ENCODE measurements at places on chromosomes 2 and 18. TPM values are rescaled to one million over a fixed set of nuclear protein-coding genes. Genes with fewer than 3 reads are reported as not detected.

DNA sequence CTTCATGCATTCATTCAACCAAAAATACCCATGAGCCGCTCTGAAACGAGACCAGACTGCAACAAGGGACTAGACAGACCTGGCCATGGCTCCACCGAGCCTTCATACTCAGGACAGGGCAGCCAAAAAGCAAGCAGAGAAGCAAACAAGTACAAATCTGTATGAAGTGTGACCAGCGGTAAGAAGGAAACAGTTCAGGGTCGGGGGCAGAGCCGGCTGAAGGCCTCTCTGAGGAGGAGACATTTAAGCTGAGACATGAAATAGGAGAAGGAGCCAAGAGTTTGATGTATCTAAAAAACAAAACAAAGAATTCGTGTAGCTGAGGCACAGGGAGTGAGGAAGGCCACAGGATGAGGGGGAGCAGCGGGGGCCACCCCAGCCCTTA is 21.3 kb upstream of the SLC66A3 start:
- no peaks in the 10 kb centered on the region for H3K36me3 ChIP-seq
- no peaks in the 10 kb centered on the region for H3K27me3 ChIP-seq
- H3K27ac ChIP-seq: no peak overlapping the region
- peak overlapping the region; percentile 58 for H3K4me3 ChIP-seq
- no peak for DNase-seq
- peaks cover 26% of the 10 kb centered on the region for H3K4me1 ChIP-seq

GRCh38 chr2:23380562-23381065 is 4.4 kb upstream of the KLHL29 start:
- H3K36me3 ChIP-seq: no peaks in the 10 kb centered on the region
- DNase-seq: no peak
- H3K27me3 ChIP-seq: peaks cover 10% of the 10 kb centered on the region
- peak overlapping the region; percentile 10 for H3K4me3 ChIP-seq
- peak overlapping the region; percentile 65 for H3K27ac ChIP-seq

The GCKR gene
- total RNA-seq: 0.44 TPM

- H3K4me1 ChIP-seq: no peaks in the 10 kb centered on the region
- no peaks in the 10 kb centered on the region for H3K27me3 ChIP-seq
- H3K27ac ChIP-seq: no peak overlapping the region
- no peak for DNase-seq
- no peak overlapping the region for H3K4me3 ChIP-seq
- no peaks in the 10 kb centered on the region for H3K36me3 ChIP-seq
Measured at GRCh38 chr2:198203336-198204069, 399.1 kb downstream of the PLCL1 start.

DNA sequence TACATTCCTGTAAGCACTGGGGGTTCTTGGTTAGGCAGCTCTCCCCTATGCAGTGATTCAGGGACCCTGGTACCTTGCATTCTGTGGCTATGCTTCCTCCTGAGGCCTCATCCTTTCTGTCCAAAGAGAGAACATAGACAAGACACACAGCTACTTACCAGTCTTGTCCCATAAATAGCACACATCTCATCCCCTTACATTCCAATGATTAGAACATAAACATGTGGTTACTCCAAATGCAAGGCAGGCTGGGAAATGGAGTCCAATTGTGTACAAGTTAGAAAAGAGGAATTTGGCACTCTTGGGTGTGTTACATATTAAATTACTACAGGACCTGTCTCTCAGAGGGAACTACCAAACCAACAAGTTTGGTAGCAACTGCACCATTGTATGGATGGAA is 171.3 kb downstream of the ARHGAP15 start:
- H3K27ac ChIP-seq: no peak overlapping the region
- H3K4me1 ChIP-seq: no peaks in the 10 kb centered on the region
- no peak overlapping the region for H3K4me3 ChIP-seq
- no peaks in the 10 kb centered on the region for H3K36me3 ChIP-seq
- no peaks in the 10 kb centered on the region for H3K27me3 ChIP-seq

- peaks cover 32% of the 10 kb centered on the region for H3K36me3 ChIP-seq
Measured at GRCh38 chr2:215358891-215359575, 47.2 kb downstream of the ATIC start.

The ODC1 gene
- 30.1 TPM for total RNA-seq

The HOXD12 gene
- not detected for total RNA-seq

The LONRF2 gene
- 2.1 TPM for total RNA-seq

DNA sequence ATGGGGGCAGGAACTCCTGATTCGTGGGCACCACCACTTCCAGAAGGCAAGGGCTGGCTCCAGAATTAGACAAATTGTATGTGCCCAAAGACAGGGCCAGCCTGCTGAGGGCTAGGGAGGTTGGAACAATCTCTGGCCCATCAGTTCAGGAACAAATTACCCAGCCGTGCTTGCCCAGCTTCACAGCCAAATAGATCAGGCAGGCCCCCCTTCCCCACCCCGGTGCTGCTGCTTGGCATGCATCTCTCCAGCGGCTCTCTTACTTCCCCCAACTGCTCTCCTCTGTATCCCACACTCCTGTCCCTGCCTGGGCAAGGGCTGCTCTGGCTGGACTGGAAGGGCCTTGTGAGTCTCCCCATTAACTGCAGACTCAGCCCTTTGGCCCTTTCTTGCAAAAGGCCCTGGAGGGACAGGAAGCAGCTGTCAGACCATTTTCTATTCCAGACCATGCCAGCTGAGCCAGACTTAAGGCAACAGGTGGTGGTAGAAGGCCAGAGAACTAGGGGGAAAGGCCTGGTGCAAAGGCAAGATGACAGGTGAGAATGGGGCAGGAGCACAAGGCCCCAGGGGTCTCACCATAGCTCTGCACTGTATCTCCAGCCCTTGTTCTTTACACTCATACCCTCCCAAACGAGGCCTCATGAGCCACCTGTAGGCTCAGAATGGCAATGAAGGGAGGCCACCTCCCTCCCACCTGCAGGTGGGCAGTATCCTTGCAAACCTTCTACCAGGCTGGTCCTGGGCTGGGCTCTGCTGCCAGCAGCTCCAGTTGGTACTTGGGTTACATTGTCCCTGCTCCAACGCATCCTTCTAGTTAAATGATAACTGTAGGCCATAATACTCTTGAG is 30.7 kb upstream of the ACAA2 start:
- H3K4me1 ChIP-seq: no peaks in the 10 kb centered on the region
- H3K4me3 ChIP-seq: no peak overlapping the region
- no peak overlapping the region for H3K27ac ChIP-seq
- no peak for DNase-seq
- H3K27me3 ChIP-seq: peaks cover 6% of the 10 kb centered on the region
- peaks cover 5% of the 10 kb centered on the region for H3K36me3 ChIP-seq

DNA sequence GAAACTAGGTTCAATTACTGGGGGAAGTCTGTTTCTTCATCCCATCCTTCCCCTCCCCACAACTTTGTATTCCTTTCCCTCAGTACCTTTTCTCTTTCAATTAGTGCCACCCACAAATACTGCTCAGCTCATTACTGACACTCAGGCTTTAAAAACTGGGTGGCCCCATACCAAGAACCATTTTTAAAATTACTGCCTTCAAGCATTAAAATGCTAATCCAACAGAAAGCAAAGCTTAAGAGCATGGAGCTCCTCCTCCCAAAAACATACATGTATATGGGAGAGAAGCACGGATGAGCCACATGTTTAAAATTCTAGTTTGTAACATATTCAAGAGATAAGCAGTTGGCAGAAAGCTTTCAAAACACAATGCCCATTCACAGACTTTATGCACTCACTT is 44.0 kb downstream of the IRS1 start:
- H3K27ac ChIP-seq: no peak overlapping the region
- no peaks in the 10 kb centered on the region for H3K27me3 ChIP-seq
- DNase-seq: no peak
- peaks cover 14% of the 10 kb centered on the region for H3K4me1 ChIP-seq
- H3K36me3 ChIP-seq: no peaks in the 10 kb centered on the region

The RGPD4 gene
- total RNA-seq: not detected

- no peak for DNase-seq
- no peak overlapping the region for H3K4me3 ChIP-seq
- H3K27ac ChIP-seq: no peak overlapping the region
Measured at GRCh38 chr2:123434546-123435395, 590.3 kb upstream of the CNTNAP5 start.

DNA sequence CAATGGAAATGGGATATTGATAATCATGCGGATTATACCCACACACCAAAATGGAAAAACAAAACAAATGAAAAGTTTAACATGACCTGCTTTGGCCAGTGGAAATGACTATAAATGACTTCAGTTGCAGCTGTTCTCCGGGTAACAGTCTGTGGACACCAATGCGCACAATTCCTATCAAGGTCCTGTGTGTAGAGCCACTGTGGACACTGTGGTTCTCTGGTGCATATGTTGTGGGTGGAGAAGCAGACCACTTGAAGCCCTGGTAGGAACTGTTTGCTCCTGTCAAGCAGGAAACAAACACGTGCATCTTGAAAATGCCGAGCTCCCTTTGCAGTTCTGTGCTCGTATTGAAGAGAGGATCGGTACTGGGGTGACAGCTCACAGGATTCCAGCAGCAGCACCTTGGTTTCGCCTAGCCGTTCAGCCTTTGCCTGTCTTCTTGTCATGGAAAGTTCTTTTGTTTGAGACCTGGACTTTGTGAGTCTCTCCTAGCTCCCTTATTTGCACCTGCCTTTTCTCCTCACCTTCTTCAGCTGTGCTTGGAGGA is 32.9 kb downstream of the NCK2 start:
- H3K27me3 ChIP-seq: no peaks in the 10 kb centered on the region
- H3K4me1 ChIP-seq: peaks cover 74% of the 10 kb centered on the region
- no peak overlapping the region for H3K27ac ChIP-seq
- no peak overlapping the region for H3K4me3 ChIP-seq
- H3K36me3 ChIP-seq: no peaks in the 10 kb centered on the region
- DNase-seq: no peak

GRCh38 chr2:101617188-101617587 is 80.3 kb upstream of the MAP4K4 start:
- no peaks in the 10 kb centered on the region for H3K36me3 ChIP-seq
- H3K4me3 ChIP-seq: no peak overlapping the region

The SELENOI gene
- total RNA-seq: 13.4 TPM

The ADRA2B gene
- 0.32 TPM for total RNA-seq

GRCh38 chr2:2466534-2466933 is 135.5 kb upstream of the MYT1L start:
- DNase-seq: no peak
- H3K4me1 ChIP-seq: no peaks in the 10 kb centered on the region
- H3K27ac ChIP-seq: no peak overlapping the region
- H3K27me3 ChIP-seq: no peaks in the 10 kb centered on the region

DNA sequence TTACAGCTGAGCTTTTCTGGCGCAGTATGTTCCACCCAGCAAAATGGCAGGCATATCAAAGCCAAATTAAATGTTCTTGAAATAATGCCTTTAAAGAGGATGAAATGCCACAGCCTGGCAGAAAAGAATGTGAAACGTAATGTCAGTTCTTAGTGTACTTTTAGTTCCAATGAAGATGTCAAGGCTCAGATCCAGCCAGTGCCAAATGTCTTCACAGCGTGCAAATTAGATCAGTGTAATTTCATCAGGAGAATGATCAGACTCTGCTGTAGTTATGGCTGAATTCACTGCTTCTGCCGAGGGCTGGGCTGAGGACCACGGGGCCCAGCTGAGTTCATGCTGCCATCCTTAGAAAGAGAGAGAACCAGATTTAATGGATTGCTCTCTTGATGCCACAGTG is 78.7 kb upstream of the ITGA4 start:
- no peak overlapping the region for H3K4me3 ChIP-seq
- no peak overlapping the region for H3K27ac ChIP-seq
- no peak for DNase-seq
- H3K36me3 ChIP-seq: no peaks in the 10 kb centered on the region
- peaks cover 4% of the 10 kb centered on the region for H3K4me1 ChIP-seq

DNA sequence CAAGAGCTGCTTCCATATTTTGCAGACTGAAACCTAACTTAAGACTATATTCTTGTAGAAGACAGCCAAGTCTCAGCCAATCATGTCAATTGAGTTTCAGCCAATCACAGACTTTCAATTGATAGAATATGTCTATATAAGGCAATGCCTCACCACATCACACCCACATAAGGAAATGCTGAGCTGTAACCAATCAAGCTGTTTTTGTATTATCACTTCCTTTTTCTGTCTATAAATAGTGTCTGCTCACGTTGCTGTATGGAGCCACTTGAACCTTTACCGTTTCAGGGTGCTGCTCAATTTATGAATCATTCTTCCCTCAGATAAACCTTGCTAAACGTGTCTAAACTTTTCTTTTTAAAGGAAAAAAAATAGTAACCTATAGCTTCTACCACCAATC is 1554.4 kb upstream of the LRRTM1 start:
- no peaks in the 10 kb centered on the region for H3K27me3 ChIP-seq
- no peaks in the 10 kb centered on the region for H3K4me1 ChIP-seq
- H3K36me3 ChIP-seq: no peaks in the 10 kb centered on the region

GRCh38 chr18:39772155-39772919 is 2182.7 kb upstream of the PIK3C3 start:
- no peaks in the 10 kb centered on the region for H3K36me3 ChIP-seq
- no peaks in the 10 kb centered on the region for H3K4me1 ChIP-seq
- no peak for DNase-seq
- H3K27me3 ChIP-seq: no peaks in the 10 kb centered on the region

The PDCL3 gene
- total RNA-seq: 16.0 TPM
